ENCODE measurements at places on chromosomes 3 and 15. TPM values are rescaled to one million over a fixed set of nuclear protein-coding genes. Genes with fewer than 3 reads are reported as not detected.

DNA sequence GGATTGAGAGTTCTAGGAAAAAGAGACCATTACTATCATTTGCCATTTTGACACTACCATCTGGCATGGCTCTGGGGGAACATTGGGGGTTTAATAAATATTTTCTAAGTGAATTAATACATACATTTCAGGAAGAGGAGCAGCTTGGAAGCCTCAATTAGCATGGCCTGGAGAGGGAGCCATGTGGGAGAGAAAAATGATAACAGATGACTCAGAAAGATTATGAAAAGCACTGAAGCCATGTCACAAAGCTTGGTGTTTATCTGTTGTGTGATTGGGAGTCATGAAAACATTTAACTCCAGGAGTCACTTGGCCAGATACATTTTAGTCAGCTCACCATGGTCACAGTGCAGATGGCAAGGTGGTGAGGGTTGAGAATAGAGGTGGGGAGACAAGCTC, 121.0 kb downstream of the SSR3 start:
- no peak for DNase-seq

GRCh38 chr15:31243895-31244294, 82.7 kb upstream of the KLF13 start:
- DNase-seq: no peak

GRCh38 chr3:8835385-8835784, 66.0 kb upstream of the OXTR start:
- DNase-seq: no peak

DNA sequence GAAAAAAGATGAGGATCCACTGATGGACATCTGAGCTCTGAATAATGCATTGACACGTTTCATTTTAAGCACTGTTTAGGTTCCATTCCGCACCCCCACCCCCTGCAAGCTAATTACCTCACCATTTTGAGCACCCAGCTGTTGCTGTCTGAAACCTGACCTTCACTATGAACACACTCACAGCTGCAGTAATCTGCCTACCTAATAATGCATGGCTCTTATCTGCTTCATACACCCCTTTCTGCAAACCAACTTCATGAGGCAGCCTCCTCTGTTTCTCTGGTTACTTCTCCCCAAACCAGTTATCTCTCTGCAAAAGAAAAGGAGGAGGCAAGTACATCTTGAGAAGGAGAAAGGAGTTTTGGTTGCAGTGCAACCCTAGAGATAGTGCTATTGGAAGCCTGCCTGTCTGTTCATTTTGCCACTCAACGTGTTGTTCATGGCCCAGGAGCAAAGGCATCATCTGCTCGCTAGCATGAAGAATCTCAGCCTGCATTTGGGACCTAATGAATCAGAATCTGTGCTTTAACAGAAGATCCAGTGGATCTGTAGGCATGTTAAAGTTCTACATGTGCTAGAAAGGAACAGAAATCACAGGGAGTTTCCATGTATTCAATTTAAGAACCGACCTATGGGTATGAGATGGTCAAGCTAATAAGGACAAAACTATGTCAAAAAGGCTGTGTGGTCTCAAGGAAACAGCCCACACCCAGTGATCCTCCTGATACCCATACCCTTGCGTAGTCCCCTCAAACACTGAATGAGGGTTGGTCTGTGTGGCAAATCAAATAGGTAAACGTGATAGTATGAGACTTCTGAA, 87.2 kb downstream of the MB21D2 start:
- no peak for DNase-seq

DNA sequence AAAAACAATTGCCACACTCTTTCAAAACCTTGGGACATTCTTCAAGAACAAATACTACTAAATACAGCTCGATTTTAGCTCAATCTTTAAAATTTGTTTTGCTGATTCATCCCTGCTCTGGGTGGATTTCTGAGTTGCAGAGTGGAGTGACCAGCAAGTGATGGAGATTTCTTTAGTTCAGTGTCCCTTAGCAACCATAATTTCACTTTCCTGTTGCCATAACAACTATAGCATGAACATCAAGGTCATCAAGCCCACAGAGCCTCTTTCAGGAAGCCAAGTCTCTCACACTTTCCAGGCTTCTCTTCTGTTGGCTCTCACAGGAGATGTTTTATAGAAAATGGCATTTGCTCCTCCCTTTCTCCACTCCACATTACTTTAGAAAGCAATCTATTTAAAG, 597.2 kb upstream of the ADAMTS9 start:
- DNase-seq: no peak

Gene HHLA2
- 5.1 TPM for total RNA-seq

DNA sequence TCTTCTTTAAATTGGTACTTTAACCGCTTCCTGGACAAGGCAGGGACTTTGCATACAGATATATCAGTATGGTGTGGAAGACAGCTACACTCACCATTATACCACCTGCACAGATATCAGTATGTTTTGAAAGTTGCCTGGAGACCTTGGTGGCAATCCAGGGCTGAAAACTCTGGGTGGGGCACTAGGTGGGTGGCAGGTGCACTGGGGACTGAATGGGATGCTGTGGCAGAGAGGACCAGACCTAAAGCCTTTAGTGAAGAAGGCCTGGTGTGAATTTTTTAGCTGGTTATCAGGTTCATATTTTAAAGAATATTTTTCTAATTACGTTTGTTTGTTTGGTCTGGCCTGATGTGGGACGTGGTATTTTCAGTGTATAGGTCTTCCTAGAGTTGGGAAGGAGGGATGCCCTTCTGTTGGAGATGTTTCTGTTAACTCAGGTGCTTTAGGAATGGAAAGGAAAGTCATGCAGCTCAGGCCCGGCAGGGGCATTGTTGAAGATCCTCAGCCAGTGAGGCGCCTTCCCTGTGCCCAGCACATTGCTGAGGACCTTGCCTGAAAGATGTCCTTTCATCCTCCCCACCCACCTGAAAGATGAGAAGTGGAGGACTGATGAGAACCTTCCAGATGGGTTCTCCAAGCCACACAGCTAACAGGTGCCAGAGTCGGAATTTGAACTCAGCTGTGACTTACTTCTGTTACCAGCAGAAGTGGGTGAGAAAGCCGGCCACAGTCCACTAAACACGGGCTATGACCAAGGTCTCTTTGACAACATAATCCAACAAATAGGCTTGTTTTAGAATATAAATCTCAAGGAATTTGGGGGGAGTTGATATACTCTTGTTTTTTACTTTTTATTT, 77.3 kb downstream of the APBA2 start:
- no peak for DNase-seq

- no peak for DNase-seq
Measured at GRCh38 chr3:151625586-151625985, 108.1 kb upstream of the AADACL2 start.

Gene CCDC13
- 5.3 TPM for total RNA-seq

- DNase-seq: no peak
Measured at GRCh38 chr3:148528024-148528423, 169.7 kb upstream of the AGTR1 start.

DNA sequence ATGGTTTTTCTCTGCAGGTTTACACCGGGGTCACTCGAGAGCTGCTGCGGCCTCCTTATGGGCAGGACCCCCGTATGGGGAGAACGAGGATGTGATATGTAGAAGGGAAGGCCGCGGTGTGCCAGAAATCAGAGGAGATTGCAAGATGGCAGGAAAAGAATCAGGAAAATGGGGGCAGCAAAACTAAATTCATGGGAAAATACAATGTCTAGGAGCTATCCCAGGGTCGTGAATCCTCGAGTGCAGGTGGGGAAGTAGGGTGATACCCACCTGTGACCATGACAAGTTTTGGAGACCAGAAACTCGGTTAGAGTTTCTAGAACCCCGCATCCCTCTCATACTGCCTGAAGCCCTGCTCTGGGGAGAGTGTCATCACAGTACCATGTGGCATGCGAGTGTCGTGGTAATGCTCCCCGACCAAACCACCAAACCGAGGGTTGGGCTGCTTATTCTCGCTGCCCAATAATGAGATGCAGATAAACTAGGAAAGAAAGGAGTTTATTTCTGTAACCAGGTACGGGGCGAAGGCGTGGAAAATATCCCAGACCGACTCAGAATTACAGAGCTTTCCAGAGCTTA, 781 bp downstream of the TRNT1 start:
- DNase-seq: no peak
